Bronchus fibroblast of lung (primary cell): ENCODE measurements at places on chromosomes 11 and 22. TPM values are rescaled to one million over a fixed set of nuclear protein-coding genes. Genes with fewer than 3 reads are reported as not detected.

POTEH gene
- not detected in 2 replicates for total RNA-seq

APOBEC3F gene
- total RNA-seq: 5.1 and 7.4 TPM in 2 replicates

OR4D5 gene
- not detected in 2 replicates for total RNA-seq

HBD gene
- not detected in 2 replicates for total RNA-seq

PIM3 gene
- total RNA-seq: 38.2 and 39.8 TPM in 2 replicates
